Muscle of leg (tissue), 16 donors: ENCODE measurements at places on chromosomes 6 and 20.

- no peaks in the 10 kb centered on the region for H3K36me3 ChIP-seq
- no peaks in the 10 kb centered on the region for H3K27me3 ChIP-seq
- no peak overlapping the region for H3K4me3 ChIP-seq
- no peak overlapping the region for H3K27ac ChIP-seq
- no peak for DNase-seq
Measured at GRCh38 chr6:53887316-53887715, 92.5 kb downstream of the LRRC1 start.

- H3K27me3 ChIP-seq = no peaks in the 10 kb centered on the region
- H3K4me1 ChIP-seq = no peaks in the 10 kb centered on the region
- no peaks in the 10 kb centered on the region for H3K36me3 ChIP-seq
- DNase-seq = no peak
Measured at GRCh38 chr20:20482453-20482852, 114.5 kb downstream of the INSM1 start.

- no peaks in the 10 kb centered on the region for H3K27me3 ChIP-seq
- no peaks in the 10 kb centered on the region for H3K36me3 ChIP-seq
- H3K4me1 ChIP-seq = no peaks in the 10 kb centered on the region
- no peak for DNase-seq
Measured at GRCh38 chr6:67031451-67031850, 1324.4 kb upstream of the EYS start.

GRCh38 chr6:6926856-6927255, 180.9 kb upstream of the RREB1 start:
- H3K27ac ChIP-seq = peak overlapping the region; percentile 94
- peaks cover 59% of the 10 kb centered on the region for H3K4me1 ChIP-seq
- no peaks in the 10 kb centered on the region for H3K36me3 ChIP-seq
- H3K4me3 ChIP-seq = no peak overlapping the region

DNA sequence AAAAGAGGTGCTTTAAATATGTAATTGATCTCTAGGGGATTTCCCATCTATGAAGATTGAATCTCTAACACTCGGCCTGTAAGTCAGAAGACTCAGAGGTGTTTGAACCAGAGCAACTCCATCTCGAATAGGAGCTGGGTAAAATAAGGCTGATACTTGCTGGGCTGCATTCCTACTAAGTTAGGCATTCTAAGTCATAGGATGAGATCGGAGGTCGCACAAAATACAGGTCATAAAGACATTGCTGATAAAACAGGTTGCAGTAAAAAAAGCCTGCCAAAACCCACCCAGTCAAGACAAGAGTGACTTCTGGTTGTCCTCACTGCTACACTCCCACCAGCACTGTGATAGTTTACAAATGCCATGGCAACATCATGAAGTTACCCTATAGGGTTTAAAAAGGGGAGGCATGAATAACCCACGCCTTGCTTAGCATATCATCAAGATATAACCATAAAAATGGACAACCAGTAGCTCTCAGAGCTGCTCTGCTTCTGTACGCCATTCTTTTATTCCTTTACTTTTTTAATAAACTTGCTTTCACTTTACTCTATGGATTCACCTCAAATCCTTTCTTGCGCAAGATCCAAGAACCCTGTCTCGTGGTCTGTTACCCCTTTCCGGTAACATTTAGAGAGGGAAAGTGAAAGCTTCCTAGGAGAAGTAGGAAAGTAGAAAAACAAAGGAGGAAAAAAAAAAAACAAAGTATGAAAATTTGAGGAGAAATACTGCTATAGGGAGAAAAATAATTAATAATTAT, 129.7 kb upstream of the PHACTR1 start:
- DNase-seq = no peak
- peaks cover 3% of the 10 kb centered on the region for H3K4me1 ChIP-seq
- no peak overlapping the region for H3K4me3 ChIP-seq
- H3K27me3 ChIP-seq = no peaks in the 10 kb centered on the region

GRCh38 chr6:37583261-37583660, 83.6 kb upstream of the CCDC167 start:
- H3K27ac ChIP-seq = no peak overlapping the region
- no peak overlapping the region for H3K4me3 ChIP-seq
- no peaks in the 10 kb centered on the region for H3K36me3 ChIP-seq

DNA sequence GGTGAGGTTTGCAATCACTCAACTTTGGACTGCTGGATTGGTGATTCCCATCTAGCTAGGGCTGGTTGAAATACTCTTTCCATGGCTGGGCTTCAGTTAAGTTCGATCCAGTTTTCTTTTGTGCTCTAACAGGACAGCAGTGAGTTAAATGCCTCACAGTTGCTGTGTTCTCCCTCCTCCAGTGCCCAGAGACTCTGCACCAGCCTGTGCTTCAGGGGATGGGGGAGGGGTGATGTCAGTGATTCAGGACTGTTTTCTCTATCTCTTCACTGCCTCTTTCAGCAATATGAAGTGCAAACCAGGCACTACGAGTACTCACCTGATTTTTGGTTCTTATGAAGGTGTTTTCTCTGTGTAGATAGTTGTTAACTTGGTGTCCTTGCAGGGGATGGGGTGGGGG, 88.2 kb upstream of the FAM83B start:
- H3K4me3 ChIP-seq = no peak overlapping the region
- DNase-seq = no peak
- no peaks in the 10 kb centered on the region for H3K4me1 ChIP-seq
- H3K36me3 ChIP-seq = no peaks in the 10 kb centered on the region
- H3K27me3 ChIP-seq = no peaks in the 10 kb centered on the region

DNA sequence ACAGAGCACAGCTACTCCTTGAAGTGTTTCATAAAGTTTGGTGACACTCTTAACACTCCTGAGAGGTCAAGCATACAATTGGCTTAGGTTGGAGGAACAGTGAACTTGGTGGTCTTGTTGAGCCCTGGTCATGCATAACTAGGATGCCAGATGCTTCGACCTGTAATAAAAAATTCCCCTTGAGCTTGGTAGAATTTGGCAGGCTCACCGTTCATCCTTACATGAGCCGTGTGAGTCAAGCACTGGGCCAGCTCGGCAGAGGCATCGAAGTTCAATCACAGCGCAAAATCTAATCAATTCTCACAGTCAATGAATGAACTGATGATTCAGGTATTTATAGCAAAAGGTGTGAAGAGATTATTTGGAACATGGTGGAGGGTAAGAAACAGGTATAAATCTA, 33.7 kb downstream of the CYP24A1 start:
- DNase-seq = no peak
- no peak overlapping the region for H3K4me3 ChIP-seq
- H3K27me3 ChIP-seq = peaks cover 2% of the 10 kb centered on the region
- H3K36me3 ChIP-seq = no peaks in the 10 kb centered on the region
- peaks cover 4% of the 10 kb centered on the region for H3K4me1 ChIP-seq

- no peak for DNase-seq
- H3K27me3 ChIP-seq = peaks cover 3% of the 10 kb centered on the region
- no peak overlapping the region for H3K4me3 ChIP-seq
- H3K36me3 ChIP-seq = no peaks in the 10 kb centered on the region
- H3K4me1 ChIP-seq = peaks cover 54% of the 10 kb centered on the region
Measured at GRCh38 chr20:59821201-59821600, 112.2 kb downstream of the SYCP2 start.

- DNase-seq = no peak
- no peaks in the 10 kb centered on the region for H3K27me3 ChIP-seq
- no peak overlapping the region for H3K27ac ChIP-seq
- H3K36me3 ChIP-seq = no peaks in the 10 kb centered on the region
Measured at GRCh38 chr20:48912065-48912464, 9.4 kb upstream of the ARFGEF2 start.

DNA sequence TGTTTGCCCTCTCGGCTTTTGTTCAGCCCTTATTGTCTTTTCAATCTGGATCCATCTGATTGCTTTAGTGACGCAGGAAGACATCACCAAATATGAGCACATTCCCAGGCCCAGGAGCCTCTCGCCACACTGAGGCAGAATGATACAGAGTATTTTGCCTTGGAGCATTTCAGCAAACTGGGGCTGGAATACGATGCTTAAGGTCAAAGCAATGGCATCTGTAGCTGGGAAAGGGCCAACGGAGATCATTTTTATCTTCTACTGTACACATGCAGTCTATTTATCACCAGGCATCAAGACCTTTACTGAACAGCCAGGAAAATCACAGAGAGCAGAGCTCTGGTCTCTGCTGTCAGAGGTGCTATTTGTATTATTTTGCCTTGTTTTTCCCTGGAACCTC, 655.3 kb downstream of the RNF144B start:
- no peak overlapping the region for H3K27ac ChIP-seq
- H3K27me3 ChIP-seq = no peaks in the 10 kb centered on the region
- DNase-seq = peak; percentile 25
- H3K36me3 ChIP-seq = no peaks in the 10 kb centered on the region
- no peak overlapping the region for H3K4me3 ChIP-seq

GRCh38 chr6:160293844-160294243, 35.2 kb upstream of the SLC22A2 start:
- H3K4me1 ChIP-seq = peaks cover 12% of the 10 kb centered on the region
- no peak overlapping the region for H3K27ac ChIP-seq
- no peaks in the 10 kb centered on the region for H3K36me3 ChIP-seq
- peak; percentile 36 for DNase-seq

GRCh38 chr6:105568142-105568541, 165.3 kb upstream of the PREP start:
- H3K27me3 ChIP-seq = no peaks in the 10 kb centered on the region
- no peaks in the 10 kb centered on the region for H3K4me1 ChIP-seq
- no peaks in the 10 kb centered on the region for H3K36me3 ChIP-seq
- H3K27ac ChIP-seq = no peak overlapping the region

GRCh38 chr20:43800186-43800585, 73.4 kb upstream of the GTSF1L start:
- DNase-seq = no peak
- peaks cover 2% of the 10 kb centered on the region for H3K27me3 ChIP-seq
- H3K27ac ChIP-seq = no peak overlapping the region
- no peaks in the 10 kb centered on the region for H3K4me1 ChIP-seq
- H3K36me3 ChIP-seq = no peaks in the 10 kb centered on the region
- no peak overlapping the region for H3K4me3 ChIP-seq

DNA sequence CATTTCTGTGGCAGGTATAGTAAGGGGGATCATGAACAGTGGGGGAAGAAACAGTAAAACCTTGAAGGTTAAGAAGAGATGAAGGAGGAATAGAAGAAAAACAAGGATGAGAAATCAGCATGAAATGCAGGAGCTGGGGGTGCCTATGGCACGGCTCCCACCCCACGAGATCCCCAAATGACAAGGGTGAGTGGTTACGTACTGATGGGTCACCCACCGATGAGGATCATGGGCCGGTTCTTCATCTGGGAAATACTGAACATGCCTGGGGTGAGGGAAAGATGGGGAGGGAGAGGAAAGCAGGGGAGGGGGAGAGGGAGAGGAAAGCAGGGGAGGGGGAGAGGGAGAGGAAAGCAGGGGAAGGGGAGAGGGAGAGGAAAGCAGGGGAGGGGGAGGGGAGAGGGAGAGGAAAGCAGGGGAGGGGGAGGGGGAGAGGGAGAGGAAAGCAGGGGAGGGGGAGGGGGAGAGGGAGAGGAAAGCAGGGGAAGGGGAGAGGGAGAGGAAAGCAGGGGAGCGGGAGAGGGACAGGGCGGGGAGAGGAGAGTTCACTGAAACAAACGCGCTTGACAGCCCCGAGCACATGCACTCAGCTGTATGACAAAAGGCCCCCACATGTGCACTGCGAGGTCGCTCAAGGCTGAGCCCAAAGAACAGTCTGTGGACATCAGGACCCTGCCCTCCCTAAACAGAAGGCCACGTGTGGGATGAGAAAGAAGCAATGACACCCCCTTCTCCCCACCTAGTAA, 25.3 kb downstream of the MOCS1 start:
- H3K27me3 ChIP-seq = no peaks in the 10 kb centered on the region
- no peak overlapping the region for H3K27ac ChIP-seq
- no peaks in the 10 kb centered on the region for H3K4me1 ChIP-seq

- H3K27ac ChIP-seq = no peak overlapping the region
- peaks cover 60% of the 10 kb centered on the region for H3K36me3 ChIP-seq
- DNase-seq = no peak
- H3K4me3 ChIP-seq = no peak overlapping the region
- no peaks in the 10 kb centered on the region for H3K4me1 ChIP-seq
- H3K27me3 ChIP-seq = no peaks in the 10 kb centered on the region
Measured at GRCh38 chr20:35917077-35917476, 37.2 kb downstream of the SCAND1 start.

- no peak overlapping the region for H3K27ac ChIP-seq
- DNase-seq = no peak
- H3K27me3 ChIP-seq = no peaks in the 10 kb centered on the region
- no peaks in the 10 kb centered on the region for H3K36me3 ChIP-seq
- peaks cover 8% of the 10 kb centered on the region for H3K4me1 ChIP-seq
Measured at GRCh38 chr6:168585441-168585840, 144.5 kb downstream of the SMOC2 start.

GRCh38 chr6:70520575-70520974, 46.2 kb upstream of the SDHAF4 start:
- no peak overlapping the region for H3K4me3 ChIP-seq
- no peak overlapping the region for H3K27ac ChIP-seq
- DNase-seq = peak; percentile 1
- H3K36me3 ChIP-seq = no peaks in the 10 kb centered on the region
- no peaks in the 10 kb centered on the region for H3K4me1 ChIP-seq
- no peaks in the 10 kb centered on the region for H3K27me3 ChIP-seq

DNA sequence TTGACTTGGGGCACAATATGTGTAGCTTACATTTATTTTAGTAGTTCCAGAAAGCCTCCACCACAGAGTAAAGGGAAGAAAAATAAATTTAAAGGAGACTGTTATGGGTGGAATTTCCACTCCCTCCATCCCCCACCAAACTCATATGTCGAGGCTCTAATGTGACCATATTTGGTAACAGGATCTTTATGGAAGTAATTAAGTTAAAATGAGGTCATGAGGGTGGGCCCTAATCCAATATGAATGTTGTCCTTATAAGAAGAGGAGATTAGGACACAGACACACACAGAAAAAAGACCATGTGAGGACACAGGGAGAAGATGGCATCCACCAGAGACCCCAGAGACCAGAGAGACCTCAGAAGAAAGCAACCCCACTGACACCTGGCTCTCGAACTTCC, 189.7 kb downstream of the EDN1 start:
- DNase-seq = peak; percentile 31
- H3K27me3 ChIP-seq = no peaks in the 10 kb centered on the region
- H3K4me1 ChIP-seq = no peaks in the 10 kb centered on the region
- H3K4me3 ChIP-seq = no peak overlapping the region
- no peaks in the 10 kb centered on the region for H3K36me3 ChIP-seq

- DNase-seq = no peak
- H3K4me3 ChIP-seq = no peak overlapping the region
- peaks cover 9% of the 10 kb centered on the region for H3K4me1 ChIP-seq
- no peaks in the 10 kb centered on the region for H3K36me3 ChIP-seq
- no peaks in the 10 kb centered on the region for H3K27me3 ChIP-seq
Measured at GRCh38 chr6:161772176-161772575, 498.3 kb upstream of the AGPAT4 start.

- H3K27ac ChIP-seq = no peak overlapping the region
- H3K36me3 ChIP-seq = no peaks in the 10 kb centered on the region
- H3K4me1 ChIP-seq = peaks cover 26% of the 10 kb centered on the region
- peaks cover 6% of the 10 kb centered on the region for H3K27me3 ChIP-seq
- DNase-seq = no peak
Measured at GRCh38 chr20:43953919-43954592, 39.4 kb downstream of the TOX2 start.

GRCh38 chr6:127249621-127250020, 17.0 kb upstream of the RNF146 start:
- no peaks in the 10 kb centered on the region for H3K27me3 ChIP-seq
- H3K36me3 ChIP-seq = no peaks in the 10 kb centered on the region
- no peaks in the 10 kb centered on the region for H3K4me1 ChIP-seq
- H3K27ac ChIP-seq = no peak overlapping the region
- H3K4me3 ChIP-seq = no peak overlapping the region
